ENCODE measurements at places on chromosomes 5 and 9.

- no peak for DNase-seq
These were observed 111.0 kb downstream of the DPYSL3 start for GRCh38 chr5:147398860-147399259.

DNA sequence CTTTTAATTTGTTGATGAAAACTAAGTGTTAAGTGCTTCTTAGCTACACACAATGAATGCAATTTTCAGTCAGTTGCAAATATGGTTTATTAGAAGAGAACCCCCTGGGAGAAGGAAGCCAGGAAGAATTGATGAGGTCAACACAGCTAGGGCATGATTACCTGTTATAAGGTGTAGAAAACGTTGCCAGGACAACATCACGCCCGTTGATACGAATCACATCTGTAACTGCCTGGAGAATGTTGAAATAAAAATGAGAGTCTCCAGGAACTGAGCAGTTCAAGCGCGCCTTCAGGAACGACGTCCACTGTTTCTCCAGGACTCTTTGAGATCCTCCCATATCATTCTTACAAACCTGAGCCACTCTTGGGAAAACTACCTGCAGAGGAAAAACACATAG lies 88.0 kb downstream of the SEMA6A start:
- no peak for DNase-seq

DNA sequence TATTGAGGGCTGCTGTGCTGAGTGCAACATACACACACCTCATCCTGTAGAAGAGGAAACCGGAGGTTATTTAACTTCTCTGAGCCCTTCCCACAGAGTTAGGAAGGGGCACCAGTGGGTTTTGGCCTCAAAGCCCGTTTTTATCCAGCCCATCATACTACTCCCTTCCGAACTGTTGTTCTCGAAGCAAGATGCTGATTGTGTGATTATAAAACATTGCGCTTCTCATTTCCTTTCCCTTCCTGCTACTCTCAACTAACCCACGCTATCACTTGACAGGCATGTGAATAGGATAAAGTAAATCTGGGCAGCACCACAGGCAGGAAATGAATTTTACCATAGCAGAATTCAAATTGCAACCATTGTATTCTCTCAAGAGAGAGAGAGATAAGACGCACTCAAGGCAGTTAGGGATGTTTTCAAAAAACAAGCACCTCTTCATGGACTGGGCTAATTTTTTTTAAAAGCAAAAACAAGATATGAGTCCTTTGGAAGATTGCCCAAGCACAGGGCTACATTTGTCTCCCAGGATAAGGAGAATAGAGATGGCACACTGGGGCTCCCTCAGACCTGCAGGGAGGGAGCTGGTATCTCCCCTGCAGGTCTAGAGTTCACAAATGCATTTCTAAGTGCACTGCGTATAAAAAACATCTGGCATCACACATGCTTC lies 52.6 kb downstream of the GNA14 start:
- DNase-seq, result no peak

DNA sequence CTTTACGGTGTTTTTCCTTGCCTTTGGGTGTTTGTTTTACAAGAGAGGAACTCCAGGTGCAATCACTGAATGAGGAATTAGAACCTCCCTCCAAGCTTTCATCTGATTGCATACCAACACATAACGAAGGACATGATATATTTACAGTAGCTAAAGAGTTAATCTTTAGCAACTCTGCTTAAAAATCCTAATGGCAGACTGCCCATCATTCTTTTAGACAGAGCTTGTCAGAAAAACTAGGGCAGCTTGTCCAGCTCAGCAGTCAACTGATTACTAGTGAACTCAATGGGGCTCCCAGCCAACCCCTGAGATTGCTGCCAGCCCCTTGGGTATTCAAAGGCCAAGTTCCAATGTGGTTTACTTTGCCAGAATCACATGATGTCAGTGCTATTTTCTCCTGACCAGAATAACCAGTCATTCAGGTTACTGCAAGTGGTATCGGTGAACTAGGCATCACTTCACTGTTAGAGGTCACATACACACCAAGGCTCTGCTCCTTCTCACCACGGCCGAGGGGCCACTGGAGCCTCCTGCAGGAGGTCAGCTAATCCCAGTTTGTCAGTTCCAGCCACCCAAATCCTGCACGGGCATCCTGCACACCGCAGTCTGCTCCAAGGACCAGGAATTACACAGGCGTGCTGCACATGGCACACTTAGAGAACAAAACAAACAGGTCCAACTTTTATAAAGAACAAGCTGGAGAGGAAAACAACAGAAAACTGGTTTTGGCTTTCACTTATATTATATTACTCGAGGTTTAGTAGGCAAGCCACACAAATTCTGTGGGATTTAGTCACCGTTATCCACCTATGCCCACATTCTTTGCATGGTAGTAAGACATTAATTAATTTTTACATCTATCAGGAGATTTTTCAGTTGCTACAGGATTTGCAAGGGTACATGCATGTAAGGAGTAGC lies 62.5 kb downstream of the NFIB start:
- no peak for DNase-seq

DNA sequence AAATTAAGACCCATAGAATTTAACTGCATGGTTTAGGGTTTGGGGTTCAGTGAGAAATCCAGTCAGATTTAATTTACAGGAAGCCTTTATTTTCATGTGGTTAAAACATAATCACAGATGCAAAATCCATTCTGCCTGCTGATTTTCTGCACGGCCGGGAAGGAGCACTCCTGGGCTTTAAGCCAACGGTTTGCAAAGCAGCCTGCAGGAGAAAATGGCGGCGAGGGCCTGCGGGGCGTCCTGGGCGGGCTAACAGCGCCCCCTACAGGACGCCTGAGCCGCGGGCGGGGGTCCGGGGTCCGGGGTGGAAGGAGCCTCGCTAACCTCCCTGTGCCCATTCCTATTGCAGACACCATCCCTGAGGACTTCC lies 47.6 kb downstream of the THBS4 start:
- DNase-seq, result no peak

- no peak for DNase-seq
These were observed 1.2 kb downstream of the CKS2 start for GRCh38 chr9:89312222-89312571.

- DNase-seq, result no peak
These were observed 878.9 kb upstream of the WWC1 start for GRCh38 chr5:167412556-167412955.

DNA sequence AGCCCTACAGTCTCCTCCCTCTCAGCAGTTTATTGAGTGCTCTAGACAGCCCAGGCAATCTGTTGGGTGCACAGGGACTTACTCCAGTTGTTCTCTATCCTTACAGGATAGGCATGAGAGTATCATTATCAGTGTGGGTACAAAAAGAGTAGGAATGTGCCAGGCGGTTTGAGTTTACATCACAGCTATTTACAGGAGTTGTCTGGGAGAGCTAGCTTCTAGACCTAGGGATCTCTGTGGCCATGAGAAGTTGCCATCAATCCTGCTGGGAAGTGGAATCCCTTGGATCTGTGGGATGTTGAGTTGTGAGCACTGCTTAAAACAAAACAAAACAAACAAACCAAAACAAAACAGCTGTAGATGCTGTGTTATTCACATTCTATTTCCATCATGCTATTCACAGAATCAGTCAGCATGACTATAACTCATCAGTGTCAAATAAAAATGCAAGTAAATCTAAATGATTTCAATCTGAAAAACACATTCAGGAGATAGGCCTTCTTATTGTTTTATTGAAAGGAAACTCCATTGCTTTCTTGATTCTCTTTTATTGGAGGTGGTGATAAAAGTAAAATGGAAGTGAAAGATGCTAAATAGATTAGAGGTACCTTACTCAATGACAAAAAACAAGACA lies 552.4 kb upstream of the ZNF608 start:
- DNase-seq, result no peak

- DNase-seq, result no peak
These were observed 235.3 kb downstream of the SYK start for GRCh38 chr9:91036826-91037510.

DNA sequence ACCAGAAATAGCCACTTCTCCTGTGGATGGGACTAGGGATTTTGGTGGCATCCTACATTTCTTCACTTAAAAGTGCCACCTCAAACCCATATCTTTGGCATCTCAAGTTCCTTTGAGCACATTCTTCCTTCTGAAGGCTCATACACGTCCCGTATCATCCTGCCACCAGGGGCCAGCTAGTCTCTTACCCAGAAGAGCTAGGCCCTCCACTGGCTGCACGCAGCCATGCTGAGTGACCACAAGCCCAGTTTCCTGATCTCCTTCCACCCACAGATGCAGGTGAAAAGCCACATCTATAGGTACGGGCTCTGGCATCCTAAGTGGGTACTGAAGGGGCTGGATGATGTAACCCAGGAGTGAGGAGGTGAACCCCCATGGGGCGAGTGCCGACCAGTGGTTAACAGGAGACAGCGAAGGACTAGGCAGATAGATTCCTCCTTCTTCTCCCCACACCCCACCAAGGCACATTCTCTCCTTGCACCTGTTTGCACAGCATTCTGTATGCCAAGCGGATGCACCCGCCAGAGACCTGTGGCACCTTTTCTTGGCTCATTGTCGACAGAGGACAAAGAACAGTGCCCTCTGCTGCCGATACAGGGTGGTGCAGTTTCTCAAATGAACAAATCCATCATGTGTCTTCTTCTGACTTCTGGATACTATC lies 14.4 kb upstream of the SCGB3A1 start:
- no peak for DNase-seq

GRCh38 chr9:75184471-75184870 lies 96.2 kb downstream of the OSTF1 start:
- no peak for DNase-seq

DNA sequence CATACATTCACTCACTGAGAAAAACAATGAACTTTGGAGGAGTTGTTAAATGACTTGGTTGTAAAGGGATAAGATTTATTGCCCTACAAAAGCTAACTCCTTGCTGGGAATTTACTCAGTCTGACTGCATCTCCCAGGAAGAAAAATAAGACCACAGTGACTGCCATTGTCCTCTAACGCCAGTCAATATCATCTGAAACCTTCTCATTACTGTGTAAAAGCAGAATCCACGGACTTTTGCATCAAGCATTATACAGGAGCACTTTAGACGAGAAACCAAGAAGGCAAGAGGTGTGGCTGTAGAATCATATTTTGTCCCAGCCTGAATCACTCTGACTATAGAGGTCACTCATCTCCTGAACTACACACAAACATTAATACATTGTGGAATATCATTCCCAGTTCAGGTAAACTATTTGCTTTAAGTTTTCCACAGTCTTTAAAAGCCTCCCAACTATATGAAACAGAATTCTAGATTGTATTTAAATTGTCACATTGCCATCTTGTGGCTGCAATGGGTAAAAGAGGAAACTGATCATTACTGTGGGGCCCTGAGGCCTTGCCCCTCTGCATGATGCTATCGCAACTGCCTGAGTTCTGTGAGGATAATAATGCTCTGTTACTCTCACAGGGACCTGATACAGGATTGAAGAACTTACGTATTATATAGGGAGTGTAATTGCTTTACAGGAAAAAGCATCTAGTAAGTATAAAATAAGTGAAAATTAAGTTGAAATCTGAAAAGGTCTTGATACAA lies 142.9 kb downstream of the SLCO4C1 start:
- DNase-seq, result no peak

GRCh38 chr5:173642895-173643481 lies 26.5 kb upstream of the BOD1 start:
- DNase-seq, result no peak

GRCh38 chr9:93319992-93320500 lies 131.4 kb upstream of the FAM120A start:
- no peak for DNase-seq

DNA sequence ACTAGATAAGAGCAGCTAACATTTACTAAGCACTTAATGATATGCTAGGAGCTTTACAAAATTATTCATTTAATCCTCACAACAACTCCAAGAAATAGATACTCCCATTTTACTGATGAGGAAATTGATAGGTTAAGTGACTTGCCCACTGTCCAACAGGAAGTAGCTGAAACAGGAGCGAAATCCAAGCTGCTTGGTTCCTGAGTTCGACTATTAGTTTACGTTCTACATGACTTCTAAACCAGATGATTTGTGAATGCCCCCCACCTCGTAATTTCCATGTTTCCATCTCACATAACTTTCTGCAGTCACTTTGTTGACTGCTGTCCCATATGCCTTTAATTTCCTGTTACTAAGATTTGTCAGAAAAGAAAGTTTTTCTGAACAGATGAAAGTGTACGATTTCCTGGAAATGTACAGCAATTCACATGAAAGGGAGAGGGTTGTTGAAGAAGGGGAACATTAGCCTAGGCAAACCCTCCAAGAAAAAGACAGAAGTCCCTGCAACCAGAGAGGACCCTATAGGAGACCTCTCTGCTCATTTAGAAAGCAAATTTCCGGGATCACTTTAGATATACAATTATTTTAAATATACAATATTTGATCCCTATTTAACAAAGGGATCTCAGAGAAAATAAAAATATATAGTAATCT lies 279.1 kb upstream of the EFNA5 start:
- DNase-seq, result no peak

- DNase-seq, result no peak
These were observed 792.0 kb upstream of the ZNF608 start for GRCh38 chr5:125538469-125538868.

DNA sequence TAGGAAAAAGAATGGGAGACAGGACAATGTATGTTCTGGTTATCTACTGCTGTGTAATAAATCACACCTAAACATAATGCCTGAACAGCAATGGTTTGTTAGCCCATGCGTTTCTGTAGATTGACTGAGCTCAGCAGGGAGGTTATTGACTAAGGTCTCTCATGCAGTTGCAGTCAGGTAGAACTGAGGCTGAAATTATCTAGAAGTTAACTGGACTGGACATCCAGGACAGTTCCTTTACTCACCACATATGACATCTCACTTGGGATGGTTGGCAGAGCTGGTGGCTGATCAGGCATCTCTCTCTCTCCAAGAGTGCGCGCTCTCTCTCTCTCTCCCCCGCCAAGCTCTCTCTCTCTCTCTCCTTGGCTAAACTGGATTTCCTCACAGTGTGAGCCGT lies 8.9 kb upstream of the FOXB2 start:
- no peak for DNase-seq

- no peak for DNase-seq
These were observed 179.8 kb downstream of the ROR2 start for GRCh38 chr9:91770229-91770628.

- DNase-seq, result no peak
These were observed 78.6 kb upstream of the TBC1D9B start for GRCh38 chr5:179986328-179986727.

DNA sequence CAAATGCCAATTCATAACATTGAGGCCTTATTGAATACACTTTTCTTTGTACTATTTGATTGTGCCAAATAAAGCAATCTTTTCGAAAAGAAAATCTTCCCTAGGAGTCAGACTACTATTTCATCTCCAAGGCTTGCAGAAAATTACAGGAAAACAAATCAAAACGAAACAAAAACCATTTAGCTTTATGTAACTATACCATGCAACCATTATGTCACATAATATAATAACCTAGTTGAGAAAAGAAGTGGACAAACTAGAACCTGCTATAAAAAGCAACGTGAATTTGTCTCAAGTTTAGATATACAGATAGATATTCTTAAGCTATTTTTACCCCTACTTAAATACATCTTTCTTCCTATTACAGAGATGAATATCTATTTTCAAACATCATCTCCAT lies 18.0 kb downstream of the HTR4 start:
- DNase-seq, result no peak

DNA sequence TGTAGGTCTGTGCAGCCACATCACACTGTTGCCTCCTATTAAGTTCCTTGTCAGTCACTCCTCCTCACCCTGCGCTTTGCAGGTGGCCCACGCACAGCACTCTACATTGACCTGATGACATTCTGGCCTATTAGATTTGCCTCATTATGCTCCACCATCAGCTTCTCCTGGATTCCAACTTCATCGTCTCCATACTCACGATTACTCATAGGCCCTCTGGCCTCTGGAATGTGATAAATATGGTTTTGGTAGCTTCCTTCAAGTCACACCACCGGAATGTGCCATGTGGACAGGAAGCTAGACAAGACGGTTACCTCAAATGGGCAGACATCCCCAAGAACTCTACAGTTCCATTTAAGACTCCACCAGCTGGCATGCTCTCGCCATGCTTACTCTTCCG lies 158.0 kb upstream of the LHFPL2 start:
- no peak for DNase-seq

All from left renal cortex interstitium (tissue), 4 donors.